Naive B cell (primary cell): ENCODE measurements at places on chromosomes 3 and 15. TPM values are rescaled to one million over a fixed set of nuclear protein-coding genes. Genes with fewer than 3 reads are reported as not detected.

- no peak overlapping the region for H3K27ac ChIP-seq
- H3K4me3 ChIP-seq = no peak overlapping the region
- no peaks in the 10 kb centered on the region for H3K27me3 ChIP-seq
- no peaks in the 10 kb centered on the region for H3K4me1 ChIP-seq
Measured at GRCh38 chr3:28934126-28934813, 346.6 kb upstream of the RBMS3 start.

The LRCH3 gene
- 15.0 TPM for polyA plus RNA-seq

DNA sequence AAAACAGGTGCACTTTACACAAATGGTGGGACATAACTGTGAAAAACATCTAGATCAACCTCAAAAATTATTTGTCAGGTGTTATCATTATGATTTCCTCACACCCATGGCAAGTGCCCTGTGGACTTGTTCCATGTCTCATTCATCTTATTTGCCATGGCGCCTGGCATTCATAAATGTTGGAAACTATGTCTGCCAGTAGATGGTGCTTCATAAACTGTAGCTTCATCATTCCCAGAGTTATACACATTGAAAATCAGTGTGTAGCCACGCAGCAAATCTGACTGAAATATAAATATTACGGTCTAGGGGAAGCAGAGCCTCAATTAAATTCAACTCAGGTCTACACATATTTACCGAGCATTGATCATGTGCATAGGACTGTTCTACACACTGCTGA is 90.7 kb downstream of the IMPG2 start:
- no peaks in the 10 kb centered on the region for H3K27me3 ChIP-seq
- H3K36me3 ChIP-seq = peaks cover 5% of the 10 kb centered on the region
- H3K27ac ChIP-seq = no peak overlapping the region
- H3K4me3 ChIP-seq = no peak overlapping the region

DNA sequence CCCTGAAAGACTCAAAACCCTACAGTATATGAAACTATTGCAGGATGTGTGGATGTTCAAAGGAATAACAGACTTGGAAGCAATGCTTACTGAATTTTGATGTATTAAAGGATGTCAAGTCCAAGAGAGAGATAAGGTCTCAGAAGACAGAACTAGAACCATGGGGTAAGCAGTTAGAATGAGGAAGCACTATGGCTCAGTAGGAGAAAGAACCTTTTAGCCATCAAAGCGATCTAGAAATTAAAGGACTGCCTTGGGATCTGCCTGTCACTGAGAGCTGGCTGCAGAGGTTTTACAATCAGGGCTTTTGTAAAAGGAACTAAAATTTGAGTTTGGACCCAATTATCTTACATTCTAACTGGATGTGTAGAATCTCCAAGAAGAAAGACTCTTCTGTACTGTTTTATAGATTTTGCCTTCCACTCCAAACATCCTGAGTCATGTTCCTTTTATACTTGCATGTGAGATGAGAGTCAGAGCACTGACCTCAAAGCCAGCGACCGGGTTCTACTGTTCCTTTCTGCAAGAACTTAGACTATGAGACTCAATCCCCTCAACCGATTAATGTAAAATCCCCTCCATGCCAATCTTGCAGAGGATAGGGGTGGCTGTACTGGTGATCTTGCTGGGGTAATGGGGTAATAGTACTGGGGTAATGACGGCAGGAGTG is 412.3 kb upstream of the TPRG1 start:
- no peaks in the 10 kb centered on the region for H3K36me3 ChIP-seq
- no peak overlapping the region for H3K4me3 ChIP-seq
- DNase-seq = no peak
- peak overlapping the region; percentile 43 for H3K27ac ChIP-seq
- no peaks in the 10 kb centered on the region for H3K27me3 ChIP-seq
- H3K4me1 ChIP-seq = peaks cover 19% of the 10 kb centered on the region

- H3K27me3 ChIP-seq = no peaks in the 10 kb centered on the region
- H3K4me3 ChIP-seq = no peak overlapping the region
- no peak overlapping the region for H3K27ac ChIP-seq
- no peak for DNase-seq
- H3K4me1 ChIP-seq = no peaks in the 10 kb centered on the region
- H3K36me3 ChIP-seq = no peaks in the 10 kb centered on the region
Measured at GRCh38 chr15:55915221-55915620, 78.2 kb downstream of the NEDD4 start.

DNA sequence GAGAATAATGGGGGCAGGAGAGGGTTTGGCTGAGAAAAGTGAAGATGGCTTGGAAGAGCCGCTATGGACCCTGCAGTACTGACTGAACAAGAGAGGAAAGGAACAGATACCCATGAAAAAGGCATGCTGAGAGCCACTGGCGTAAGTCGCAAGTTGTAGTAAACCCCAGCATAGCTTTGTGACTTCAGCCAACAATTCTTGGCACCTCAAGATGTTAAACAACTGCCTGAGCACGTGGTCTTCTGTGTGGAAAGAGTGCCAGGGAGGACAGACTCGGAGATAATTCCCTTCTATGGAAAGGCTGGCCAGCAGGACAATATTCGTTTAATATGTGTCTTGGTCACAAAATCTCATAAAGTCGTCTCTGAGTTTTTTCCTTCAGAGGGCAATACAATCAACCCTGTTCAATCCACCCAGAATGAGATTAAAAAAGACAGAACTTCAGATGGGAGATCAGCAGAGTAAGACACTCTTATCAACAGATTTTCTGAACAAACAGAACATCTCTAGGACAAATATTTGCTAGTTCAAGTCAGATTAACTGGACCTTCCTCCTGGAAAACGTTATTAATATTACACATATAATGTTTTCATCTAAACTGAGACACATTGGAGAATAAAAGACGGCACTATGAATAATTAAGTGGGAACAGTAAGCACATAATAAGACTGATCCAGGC is 49.2 kb downstream of the NEK10 start:
- H3K4me3 ChIP-seq = no peak overlapping the region
- no peaks in the 10 kb centered on the region for H3K36me3 ChIP-seq
- DNase-seq = no peak

GRCh38 chr3:171865191-171865865 is 22.2 kb downstream of the TMEM212 start:
- no peak for DNase-seq
- H3K4me3 ChIP-seq = no peak overlapping the region
- H3K27ac ChIP-seq = no peak overlapping the region
- no peaks in the 10 kb centered on the region for H3K4me1 ChIP-seq
- H3K36me3 ChIP-seq = no peaks in the 10 kb centered on the region

GRCh38 chr3:78165876-78166275 is 1126.0 kb downstream of the ROBO2 start:
- no peaks in the 10 kb centered on the region for H3K27me3 ChIP-seq
- no peaks in the 10 kb centered on the region for H3K36me3 ChIP-seq
- no peak for DNase-seq
- no peaks in the 10 kb centered on the region for H3K4me1 ChIP-seq
- H3K4me3 ChIP-seq = no peak overlapping the region

DNA sequence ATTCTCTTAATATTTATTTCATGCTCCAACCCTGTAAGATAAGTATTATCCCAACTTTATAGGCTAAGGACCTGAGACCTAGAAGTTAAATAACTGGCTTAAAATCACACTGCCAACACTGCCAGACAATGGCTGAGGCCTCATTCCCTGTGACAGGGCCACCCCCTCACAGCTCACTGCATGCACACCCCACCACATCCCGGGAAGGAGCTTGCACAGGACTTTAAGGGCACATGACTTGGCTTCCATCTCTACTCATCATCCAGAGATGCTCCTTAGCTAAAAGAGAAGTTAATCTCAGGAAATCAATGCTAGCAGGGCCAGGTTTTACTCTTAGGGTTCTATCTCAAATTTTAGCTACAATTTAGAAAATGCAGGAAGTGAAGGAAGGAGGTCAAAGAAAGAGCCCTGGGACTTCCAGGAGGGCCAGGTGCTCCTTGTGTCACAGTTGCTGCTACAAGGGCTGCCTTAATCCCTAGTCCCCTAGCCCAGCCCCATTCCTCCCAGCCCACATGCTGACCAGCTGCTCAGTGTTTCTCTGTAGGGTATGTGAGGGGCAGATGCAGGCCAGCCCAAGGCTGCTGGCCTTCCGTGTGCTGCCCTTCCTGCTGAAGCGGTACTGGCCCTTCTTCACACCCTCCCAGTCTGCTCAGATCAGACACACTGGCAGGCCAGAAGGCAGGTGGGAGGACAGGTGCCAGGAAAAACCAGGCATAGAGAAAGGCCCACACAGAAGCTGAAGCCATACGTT is 53.5 kb downstream of the WWTR1 start:
- H3K36me3 ChIP-seq = no peaks in the 10 kb centered on the region
- DNase-seq = no peak
- H3K4me3 ChIP-seq = no peak overlapping the region
- H3K4me1 ChIP-seq = peaks cover 12% of the 10 kb centered on the region
- no peak overlapping the region for H3K27ac ChIP-seq

DNA sequence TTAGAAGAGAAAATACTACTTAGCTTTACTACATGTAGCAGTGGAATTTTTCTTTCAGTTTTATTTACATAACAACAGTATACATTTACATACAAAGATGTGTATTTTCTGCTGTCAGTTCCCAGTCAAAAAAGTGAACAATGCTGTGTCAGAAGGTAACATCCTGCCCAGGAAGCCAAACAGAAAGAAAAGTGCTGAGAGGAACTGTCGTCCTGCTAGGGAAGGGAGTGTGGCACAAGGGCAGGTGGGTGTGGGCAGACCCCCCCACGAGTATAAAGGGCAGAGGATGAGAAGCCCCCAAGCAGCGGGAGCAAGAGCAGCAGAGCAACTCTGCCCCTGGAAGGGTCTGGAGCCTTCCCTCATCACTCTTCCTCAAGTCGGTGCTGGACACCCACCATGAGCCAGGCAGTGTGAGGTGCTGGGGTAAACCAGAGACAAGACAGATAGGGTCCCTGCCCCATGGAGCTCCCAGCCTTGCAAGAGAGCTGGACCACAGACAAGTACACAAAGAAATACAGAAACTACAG is 39.7 kb downstream of the TBC1D2B start:
- DNase-seq = no peak
- H3K4me3 ChIP-seq = no peak overlapping the region
- peaks cover 6% of the 10 kb centered on the region for H3K36me3 ChIP-seq
- peak overlapping the region; percentile 4 for H3K27ac ChIP-seq
- no peaks in the 10 kb centered on the region for H3K27me3 ChIP-seq

- DNase-seq = no peak
- H3K4me1 ChIP-seq = peaks cover 14% of the 10 kb centered on the region
- H3K36me3 ChIP-seq = no peaks in the 10 kb centered on the region
Measured at GRCh38 chr15:59013246-59013873, 25.9 kb downstream of the RNF111 start.

The SPTBN5 gene
- not detected for polyA plus RNA-seq

DNA sequence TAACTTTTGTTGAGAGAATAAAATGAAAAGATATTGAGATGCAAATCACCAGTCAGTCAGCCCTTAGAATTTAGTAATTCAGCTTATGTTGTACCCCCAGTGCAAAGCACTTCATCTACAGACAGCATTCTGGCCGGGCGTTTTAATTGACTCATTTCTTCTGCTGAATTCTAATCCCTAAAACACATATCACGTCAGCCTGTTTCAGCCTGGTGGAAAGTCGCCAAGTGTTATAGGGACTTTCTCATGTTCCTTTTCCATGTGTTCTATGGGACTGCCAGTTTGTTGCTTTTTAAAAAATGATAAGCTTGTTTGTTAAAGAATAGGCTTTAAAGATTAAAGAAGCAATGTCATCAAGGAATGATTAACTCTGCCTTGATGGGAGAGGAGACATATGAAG is 169.7 kb upstream of the BFSP2 start:
- no peak overlapping the region for H3K4me3 ChIP-seq
- H3K27me3 ChIP-seq = peaks cover 7% of the 10 kb centered on the region
- H3K27ac ChIP-seq = no peak overlapping the region
- DNase-seq = no peak

- H3K27me3 ChIP-seq = no peaks in the 10 kb centered on the region
- no peak for DNase-seq
- peaks cover 14% of the 10 kb centered on the region for H3K36me3 ChIP-seq
- H3K4me3 ChIP-seq = no peak overlapping the region
- H3K27ac ChIP-seq = peak overlapping the region; percentile 52
Measured at GRCh38 chr15:67175643-67176071, 78.8 kb downstream of the AAGAB start.

GRCh38 chr3:102124704-102125103 is 275.4 kb downstream of the NFKBIZ start:
- DNase-seq = no peak
- no peaks in the 10 kb centered on the region for H3K27me3 ChIP-seq
- peaks cover 8% of the 10 kb centered on the region for H3K36me3 ChIP-seq
- peaks cover 1% of the 10 kb centered on the region for H3K4me1 ChIP-seq

- no peak overlapping the region for H3K27ac ChIP-seq
- no peak overlapping the region for H3K4me3 ChIP-seq
- H3K27me3 ChIP-seq = peaks cover 11% of the 10 kb centered on the region
- peaks cover 6% of the 10 kb centered on the region for H3K4me1 ChIP-seq
Measured at GRCh38 chr3:115217292-115217677, 70.2 kb upstream of the ZBTB20 start.

The AADAC gene
- not detected for polyA plus RNA-seq

GRCh38 chr3:193730976-193731375 is 138.0 kb downstream of the OPA1 start:
- no peaks in the 10 kb centered on the region for H3K36me3 ChIP-seq
- no peak overlapping the region for H3K4me3 ChIP-seq
- peaks cover 9% of the 10 kb centered on the region for H3K27me3 ChIP-seq
- peaks cover 12% of the 10 kb centered on the region for H3K4me1 ChIP-seq

The NGRN gene
- polyA plus RNA-seq = 50.7 TPM
